DMS153 (cell line): ENCODE measurements at places on chromosomes 1 and 21.

DNA sequence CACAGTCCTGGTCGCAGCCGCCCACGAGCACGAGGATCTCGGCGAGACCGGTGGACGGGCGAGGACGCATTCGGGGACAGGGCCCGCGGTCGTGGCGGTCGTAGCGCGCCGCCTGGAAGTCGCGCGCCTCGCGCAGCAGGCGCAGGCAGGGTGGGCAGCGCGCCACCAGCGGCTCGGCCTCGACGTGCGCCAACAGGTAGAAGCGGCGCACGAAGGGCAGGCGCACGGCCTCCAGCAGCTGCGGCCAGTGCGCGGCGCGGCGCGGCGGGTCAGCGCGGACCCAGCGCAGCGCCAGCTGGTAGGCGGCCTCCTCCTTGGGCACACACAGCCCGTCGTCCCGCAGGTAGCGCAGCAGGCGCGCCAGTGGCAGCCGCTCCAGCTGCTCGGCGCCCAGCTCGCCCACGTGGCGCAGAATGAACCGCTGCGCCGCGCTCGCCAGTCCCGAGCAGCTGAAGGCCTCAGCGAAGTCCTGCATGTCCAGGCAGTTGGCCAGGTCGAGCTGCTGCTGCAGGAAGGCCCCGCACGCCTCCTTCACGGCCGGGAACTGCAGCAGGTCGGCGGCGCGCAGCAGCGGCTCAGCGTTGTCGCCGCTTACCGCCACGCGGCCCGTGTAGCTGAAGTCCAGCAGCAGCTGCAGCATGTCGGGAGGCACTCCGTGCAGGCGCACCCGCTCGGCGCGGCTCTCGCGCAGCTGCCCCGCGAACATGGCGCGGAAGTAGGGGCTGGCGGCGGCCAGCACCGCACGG, 573 bp downstream of the KLHL21 start:
- DNase-seq = no peak

DNA sequence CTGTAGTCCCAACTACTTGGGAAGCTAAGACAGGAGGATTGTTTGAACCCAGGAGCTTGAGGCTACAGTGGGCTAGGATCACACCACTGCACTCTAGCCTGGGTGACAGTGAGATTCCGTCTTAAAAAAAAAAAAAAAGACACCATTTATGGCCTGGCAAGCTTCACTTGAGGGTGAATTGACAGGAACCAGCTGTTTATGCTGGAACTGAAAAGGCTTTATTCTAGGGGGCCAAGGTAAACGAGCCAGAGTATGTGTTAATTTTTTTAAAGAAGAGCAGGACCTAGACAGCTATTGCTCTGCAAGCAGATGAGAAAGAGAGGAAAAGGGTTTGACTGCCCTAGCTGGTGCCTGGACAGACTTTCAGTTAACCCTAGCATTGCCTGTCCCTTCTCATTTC, 37.0 kb downstream of the S100A6 start:
- DNase-seq = no peak

- DNase-seq = no peak
Observed at GRCh38 chr21:32844653-32845436, 73.3 kb upstream of the PAXBP1 start.

DNA sequence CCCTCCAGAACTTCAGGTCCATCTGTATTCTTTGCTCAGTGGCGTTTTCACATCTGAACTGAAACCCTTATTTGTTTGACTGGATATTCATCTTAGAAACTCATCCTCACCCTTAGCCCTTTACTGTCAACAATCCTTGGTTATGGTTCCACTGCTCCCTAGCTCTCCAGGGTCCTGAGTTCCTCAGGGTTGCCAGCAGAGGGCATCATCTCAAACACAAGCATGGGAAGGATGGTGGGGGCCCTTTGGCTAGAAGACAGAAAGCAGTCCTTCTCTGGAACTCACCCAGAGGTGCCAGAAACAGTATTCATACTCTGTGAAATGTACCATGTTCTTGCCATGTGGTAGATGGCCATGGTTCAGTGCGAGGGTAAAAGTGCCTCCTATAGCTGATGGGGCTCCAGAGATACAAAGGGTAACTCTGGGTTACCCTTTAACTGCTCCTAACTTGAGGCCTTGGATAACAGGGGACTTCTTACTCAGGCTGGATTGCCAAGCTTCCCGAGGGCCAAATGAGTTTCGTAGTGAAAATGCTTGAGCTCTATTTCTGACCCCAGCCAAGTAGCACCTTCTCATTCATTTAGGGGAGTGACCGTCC, 11.3 kb downstream of the NCSTN start:
- DNase-seq = no peak

DNA sequence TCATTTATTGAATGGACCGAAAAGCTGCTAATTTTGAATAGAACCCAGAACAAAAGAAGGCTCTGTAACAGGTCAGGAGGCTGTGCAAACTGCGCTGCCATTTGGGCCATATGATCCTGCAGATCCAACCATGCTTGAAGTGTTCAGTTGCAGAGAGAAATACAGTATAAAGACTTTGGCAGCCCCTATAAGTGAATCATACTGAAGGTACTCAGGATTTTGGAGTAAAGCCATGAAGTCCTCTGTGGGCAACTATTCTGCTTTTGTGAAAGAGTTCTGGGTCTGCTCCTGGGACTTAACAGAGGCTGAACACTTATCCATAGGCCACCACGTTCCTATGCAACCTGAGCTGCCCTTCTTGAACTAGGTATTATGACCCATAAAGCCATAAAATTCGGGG, 1613.6 kb upstream of the PRMT6 start:
- DNase-seq = no peak

DNA sequence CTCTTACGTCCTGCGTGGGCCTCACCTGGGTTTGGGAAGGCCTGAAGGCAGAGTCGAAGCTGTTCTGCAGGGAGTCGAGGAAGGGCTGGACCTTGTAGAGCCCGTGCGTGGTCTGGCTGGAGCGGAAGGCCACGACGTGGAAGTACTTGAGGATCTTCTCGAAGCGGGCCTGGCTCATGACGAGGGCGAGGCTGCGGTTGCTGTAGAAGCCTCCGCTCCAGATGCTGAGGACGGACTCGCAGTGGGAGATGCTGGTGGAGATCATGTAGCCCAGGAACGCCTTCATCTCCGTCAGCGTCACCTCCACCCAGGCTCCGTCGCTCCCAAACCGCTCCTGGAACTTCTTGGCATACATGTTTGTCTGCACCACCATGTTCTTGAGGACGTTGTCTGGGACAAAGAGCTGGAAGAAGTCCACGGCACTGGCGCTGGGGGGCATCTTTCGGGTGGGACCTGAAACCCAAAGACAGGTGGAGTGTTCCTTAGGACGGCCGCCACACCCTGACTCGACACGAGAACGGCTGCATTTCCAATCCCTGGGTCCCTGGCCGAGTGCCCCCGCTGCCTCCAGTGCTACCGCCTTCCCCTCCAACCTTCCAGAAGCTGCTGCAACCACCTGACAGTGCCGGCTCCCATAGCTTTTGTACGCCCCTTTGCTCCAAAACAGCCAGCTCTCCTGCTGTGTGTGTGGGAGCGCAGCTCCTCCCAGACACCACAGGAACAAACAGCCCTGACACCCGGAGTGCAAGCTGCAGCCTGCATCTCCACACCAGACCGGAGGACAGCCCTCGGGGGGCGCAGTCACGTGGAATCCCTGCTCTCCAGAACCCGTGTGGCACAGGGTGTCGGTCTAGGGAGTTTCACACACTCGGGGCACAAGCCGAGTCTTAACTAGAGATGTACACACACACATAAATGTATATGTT, 69.0 kb downstream of the PGBD5 start:
- DNase-seq = no peak
